NCI-H2171 treated with DMSO at 0.1 percent for 48 hours (cell line): ENCODE measurements at places on chromosomes 4 and X.

DNA sequence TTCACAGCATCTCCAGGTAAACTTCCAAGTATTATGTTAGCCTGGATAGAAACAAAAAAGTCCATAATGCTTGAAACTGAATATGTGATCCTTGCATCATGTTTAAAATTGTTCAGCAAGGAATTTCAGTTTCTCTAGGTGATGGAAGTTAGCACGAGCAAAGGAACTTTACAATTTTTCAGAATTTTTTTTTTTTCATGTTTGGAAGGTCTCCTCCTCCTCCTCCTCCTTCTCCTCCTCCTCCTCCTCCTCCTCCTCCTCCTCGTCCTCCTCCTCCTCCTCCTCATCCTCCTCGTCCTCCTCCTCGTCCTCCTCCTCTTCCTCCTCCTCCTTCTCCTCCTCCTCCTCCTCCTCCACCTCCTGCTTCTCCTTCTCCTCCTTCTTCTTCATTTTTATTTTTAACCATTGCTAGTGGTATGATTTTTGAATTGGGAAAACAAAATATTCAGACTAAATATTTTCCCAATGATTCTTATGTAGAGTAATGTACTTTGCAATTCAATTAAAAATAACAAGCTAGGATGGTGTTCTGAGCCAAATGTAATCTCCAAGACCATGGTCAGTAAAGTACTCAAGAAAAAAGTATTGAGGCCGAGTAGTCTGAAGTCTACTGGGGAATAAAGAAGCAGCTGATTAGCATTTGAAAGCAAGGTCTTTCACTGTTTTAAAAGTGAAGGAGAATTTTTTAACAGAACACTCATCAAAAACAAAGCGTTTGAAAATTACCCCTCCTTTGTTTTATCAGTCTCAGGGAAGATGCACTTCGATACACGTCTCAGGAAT lies 420.9 kb upstream of the ATOH1 start:
- DNase-seq, result no peak

DNA sequence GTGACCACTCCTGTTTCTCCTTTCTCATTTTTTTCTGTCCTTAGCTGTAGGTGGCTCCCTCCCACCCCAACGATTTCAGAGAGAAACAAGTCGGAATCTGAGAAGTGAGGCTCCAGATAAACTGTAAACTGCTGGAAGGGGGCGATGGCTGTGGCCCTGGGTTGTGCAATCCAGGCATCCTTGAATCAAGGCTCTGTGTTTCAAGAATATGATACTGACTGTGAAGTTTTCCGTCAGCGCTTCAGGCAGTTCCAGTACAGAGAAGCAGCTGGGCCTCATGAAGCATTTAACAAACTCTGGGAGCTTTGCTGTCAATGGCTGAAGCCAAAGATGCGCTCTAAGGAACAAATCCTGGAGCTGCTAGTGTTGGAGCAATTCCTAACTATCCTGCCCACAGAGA lies 37.7 kb downstream of the ETDC start:
- DNase-seq, result no peak

DNA sequence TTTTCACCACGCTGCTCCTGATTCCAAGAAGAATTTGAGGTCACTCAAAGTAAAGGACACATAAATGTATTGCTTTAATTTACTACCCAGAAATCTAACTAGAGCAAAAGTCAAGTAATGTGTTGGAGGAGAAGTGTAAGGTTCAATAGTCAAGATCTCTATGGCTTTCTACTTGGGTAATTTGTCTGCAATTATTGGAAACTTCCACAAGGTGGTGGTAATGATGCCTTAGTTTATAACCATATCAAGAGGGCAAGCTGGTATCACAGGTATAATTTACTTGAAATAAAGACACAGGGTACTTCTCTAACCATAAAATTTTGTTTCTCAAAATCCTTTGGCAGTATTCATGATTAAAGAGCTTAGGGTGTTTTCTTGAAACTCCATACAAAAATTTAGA lies 10.2 kb upstream of the GRIA3 start:
- peak; percentile 3 for DNase-seq

GRCh38 chr4:175470131-175470530 lies 341.9 kb downstream of the GPM6A start:
- no peak for DNase-seq

GRCh38 chr4:141339391-141339790 lies 118.7 kb downstream of the ZNF330 start:
- no peak for DNase-seq

DNA sequence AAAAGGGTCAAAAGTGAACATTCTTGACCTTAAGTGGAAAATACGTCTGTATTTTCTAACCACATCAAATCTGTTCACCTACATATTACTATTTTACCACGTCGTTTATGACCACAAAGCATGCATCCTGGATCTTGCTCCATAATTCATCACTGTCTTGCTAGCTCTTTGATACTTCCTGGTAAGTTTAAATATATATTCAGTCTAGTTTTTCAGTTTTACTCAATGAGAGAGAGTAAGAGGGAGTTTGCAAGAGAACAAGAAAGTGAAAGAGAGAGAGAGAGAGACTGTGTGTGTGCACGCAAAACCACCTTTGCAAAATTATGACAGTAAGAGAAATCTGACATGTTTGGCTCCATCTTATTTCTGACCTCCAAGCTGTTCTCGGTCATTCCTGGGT lies 173.7 kb upstream of the GALNTL6 start:
- no peak for DNase-seq

- no peak for DNase-seq
Measured at GRCh38 chr4:120088507-120088906, 21.9 kb upstream of the MAD2L1 start.

GRCh38 chrX:1618689-1619088 lies 3.8 kb downstream of the ASMT start:
- DNase-seq, result no peak

DNA sequence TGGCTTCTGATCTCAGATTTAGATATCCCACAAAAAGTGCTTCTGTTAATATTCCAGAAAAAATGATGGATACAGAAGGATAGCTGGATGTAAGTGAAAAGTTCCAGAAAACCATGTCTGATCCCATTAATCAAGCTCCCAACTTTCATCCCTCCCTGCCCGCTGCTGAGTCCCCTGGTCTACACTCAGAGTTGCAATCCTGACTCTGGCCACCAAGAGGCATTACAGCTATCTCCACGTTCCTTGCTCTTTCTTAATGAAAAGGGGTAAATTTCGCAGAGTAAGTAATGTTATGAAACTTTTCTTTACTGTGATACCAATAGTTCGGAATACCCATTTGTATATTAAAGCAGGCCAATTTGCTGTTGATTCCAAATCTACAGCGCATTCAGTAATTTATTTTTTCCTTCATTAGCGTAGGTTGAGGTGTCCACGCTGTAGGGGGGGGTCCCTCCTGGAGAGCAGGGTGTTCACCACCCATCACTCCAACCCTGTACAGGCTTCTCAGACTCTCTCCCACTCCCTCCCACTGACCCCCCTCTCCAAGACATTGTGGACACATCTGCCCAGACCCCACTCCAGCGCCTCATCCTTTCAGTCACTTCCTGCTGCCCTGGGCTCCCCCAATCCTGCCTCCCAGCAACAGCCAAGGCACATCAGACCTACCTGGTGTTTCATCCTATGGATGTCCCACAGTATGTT lies 55.1 kb downstream of the RAB40A start:
- peak; percentile 7 for DNase-seq

DNA sequence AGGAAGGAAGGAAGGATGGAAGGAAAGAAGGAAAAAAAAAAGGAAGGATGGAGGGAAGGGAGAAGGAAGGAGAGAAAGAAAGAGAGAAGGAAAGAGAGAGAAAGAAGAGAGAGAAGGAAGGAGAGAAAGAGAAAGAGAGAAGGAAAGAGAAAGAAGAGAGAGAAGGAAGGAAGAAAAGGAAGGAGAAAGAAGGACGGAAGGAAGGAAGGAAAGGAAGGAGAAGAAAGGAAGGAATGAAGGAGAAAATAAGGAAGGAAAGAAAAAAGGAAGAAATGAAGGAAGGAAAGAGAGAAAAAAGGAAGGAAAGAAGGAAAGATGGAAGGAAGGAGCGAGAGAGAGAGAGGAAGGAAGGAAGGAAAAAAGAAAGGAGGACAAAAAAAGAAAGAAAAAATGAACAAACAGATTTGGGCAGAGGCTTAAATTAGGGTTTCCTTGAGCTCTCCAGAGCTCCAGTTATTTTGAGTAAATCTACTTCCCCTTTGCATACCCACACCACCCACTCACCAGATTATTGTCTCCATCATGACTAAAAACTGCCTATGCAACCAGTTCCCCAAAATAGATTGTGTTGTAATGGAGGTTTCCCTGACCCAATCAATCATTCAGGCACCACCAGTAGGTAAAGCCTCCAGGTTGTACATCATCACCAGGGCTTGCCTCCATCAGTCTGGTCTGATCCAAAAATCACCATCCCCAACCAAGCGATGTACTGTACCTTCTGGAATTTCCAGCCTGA lies 1722.9 kb upstream of the PCDH10 start:
- DNase-seq, result no peak

- no peak for DNase-seq
Measured at GRCh38 chr4:47213539-47213938, 182.2 kb downstream of the GABRB1 start.

DNA sequence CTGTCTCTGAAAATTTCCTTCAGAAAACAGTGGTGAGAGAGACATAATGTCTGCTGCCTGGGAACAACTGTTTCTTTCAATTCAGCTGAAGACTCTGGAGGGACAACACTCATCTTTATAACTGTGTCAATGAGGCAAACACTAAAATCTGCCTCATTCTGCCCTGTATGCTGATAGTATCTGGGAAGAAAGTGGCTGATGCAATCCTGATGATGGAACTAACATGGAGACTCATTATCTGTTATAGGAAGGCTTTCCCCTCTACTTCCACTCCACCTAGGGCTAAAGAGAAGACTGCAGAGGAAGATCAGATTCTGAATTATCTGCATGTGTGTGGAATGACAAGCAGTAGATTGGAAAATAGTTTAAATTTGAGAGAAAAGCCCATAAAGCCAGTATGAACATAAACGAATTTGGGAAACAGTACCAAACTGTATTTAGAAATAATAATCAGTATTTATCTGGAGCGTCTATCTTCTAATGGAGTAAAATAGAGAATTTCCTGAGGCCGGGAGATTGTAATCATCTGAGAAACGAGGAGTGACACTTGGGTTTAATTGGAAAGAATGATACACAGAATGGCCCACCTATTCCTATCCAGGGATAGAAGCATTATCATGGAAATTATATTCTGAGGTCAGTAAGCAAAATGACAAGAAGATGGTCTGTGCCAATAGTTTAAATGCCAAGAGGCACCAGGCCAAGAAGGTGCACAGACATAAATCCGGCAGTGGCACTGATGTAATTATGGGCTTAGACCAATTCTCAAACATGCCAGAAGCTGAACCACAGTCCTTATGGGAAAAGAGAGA lies 85.4 kb downstream of the SHISA3 start:
- no peak for DNase-seq

DNA sequence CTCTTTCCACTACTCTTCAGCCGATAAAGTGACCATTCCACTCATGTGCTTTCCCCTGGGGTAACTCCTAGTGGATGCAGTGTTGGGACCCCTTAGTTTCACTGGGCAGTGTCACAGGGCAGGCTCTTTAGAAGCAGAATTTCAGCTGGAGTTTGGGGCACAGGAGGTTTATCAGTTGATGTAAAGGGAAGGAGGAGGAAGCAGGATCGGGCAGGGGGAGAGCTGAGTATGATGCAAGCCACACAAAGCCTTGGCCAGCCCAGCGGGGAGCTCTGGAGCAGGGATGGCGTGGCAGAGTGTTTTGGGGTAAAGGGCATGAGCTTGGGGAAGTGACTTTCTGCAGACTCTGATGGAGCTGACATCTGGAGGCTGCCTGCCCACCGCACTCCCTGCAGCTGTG lies 19.3 kb downstream of the WDR13 start:
- no peak for DNase-seq

DNA sequence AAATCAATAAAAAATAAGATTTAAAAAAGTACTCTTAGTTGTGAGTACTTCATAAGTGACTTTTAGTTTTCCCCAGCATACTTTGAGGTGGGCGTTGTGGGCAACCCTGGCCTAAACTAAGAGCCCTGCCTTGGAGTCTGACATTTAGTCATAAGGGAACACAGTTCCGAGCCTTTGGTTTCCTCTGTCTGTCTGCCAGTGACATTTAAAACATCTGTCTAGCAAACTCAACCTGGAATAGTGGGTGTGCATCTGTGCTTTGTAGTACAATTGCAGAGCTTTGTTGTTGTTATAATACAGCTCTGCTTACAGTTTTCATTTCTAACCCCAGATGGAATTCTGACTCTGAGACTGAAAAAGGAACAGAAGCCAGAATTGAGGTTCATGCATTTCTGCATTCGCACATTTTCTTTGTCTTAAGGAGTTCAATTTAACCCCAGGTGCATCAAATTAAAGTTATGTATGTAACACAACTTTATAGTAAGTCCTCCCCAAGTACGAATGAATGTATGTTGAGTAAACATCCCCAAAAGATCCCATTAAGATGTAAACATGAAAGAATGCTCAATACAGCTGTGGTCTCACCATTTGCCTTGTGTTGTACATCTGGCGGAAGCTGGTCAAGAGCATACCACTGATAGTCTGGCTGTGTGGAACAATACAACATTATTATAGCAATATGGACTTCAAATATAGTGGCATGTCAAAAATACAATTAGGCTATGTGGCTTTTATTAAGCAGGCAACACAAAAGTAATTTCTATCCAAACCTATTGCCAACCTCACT lies 25.9 kb downstream of the TNIP3 start:
- no peak for DNase-seq

GRCh38 chr4:150579551-150580234 lies 2.3 kb upstream of the MAB21L2 start:
- DNase-seq, result no peak

- no peak for DNase-seq
Measured at GRCh38 chrX:138127314-138127713, 561.4 kb downstream of the ZIC3 start.

DNA sequence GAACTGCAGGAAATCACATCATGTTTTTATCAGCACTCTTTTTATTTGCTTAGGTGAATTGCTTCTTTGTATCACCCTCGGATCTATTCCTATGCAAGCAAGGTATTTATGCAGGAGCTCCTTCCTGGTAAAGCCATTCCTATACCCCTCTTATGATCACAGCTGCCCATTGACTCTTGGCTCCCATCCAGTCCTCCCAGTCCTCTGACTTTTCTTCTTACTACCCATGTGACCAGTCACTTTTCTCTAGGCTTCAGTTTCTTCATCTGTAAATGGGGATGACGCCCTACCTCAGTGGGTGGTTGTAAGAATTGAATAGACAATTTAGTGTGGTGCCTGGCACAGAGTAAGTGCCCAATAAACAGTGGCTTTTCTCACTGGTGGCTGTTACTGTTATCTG lies 144.9 kb downstream of the FHIP1A start:
- DNase-seq, result no peak

- no peak for DNase-seq
Measured at GRCh38 chr4:53676402-53676871, 85.2 kb upstream of the LNX1 start.

- DNase-seq, result no peak
Measured at GRCh38 chrX:31199056-31199839, 127.4 kb upstream of the FTHL17 start.
